ENCODE measurements at places on chromosomes 6 and 20.

GRCh38 chr6:147397306-147397705, 111.2 kb upstream of the SAMD5 start:
- no peak for DNase-seq

DNA sequence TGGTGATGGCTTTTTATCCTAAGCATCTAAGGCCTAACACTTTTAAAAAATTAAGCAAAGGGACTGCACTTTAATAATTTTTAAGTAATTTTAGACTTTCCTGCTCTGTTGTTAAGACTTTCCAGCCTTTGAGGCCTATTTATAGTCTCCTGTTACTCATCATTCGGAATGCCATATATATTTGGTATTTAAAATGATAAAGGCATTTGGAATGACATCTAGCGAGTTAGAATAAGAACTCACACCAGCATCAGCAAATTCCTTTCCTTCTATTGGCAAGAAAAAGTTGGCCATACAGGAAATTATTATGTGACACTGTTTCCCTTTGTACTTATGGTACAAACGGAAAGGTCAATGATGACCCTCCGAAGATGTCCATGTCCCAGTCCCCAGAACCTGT, 88.1 kb upstream of the STMND1 start:
- DNase-seq: no peak

- no peak for DNase-seq
These were observed 18.6 kb downstream of the DSE start for GRCh38 chr6:116389357-116389756.

DNA sequence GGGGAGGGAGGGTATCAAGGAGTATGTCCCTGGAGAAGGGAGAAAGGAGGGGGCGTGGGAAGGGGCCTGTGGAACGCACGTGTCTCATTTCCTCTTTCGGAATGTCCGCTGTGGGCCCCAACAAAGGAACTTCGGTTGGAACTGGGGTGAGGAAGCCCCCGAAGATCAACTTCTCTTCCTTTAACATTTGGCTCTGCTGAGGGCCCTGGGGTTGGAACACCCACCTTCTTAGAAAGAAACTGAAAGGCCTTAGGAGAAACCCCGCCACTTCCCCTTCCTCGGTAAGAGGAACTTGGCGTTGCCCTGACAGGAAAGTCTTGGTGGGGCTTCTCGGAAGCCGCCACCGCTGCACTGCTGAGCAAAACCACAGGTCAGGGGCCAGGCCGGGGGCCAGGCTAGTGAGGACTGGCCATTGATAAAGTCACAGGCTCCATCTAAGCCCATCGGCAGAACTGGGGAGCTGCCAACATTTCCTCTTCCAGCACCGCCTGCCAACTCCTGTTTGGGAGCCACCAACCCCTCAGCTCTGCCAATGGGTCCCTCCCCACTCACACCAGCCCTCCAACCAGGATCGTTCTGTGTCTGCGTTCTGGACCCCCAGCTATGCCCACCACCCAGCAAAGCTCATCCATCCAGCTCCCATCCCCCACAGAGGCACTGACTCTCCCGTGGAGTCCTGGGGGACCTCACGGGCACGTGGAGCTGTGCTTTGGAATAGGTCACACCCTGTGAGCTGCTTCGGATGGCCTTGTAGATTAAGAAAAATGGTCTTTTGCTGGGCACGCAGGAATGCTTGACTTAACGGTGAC, 44.8 kb downstream of the FGD2 start:
- peak; percentile 29 for DNase-seq

DNA sequence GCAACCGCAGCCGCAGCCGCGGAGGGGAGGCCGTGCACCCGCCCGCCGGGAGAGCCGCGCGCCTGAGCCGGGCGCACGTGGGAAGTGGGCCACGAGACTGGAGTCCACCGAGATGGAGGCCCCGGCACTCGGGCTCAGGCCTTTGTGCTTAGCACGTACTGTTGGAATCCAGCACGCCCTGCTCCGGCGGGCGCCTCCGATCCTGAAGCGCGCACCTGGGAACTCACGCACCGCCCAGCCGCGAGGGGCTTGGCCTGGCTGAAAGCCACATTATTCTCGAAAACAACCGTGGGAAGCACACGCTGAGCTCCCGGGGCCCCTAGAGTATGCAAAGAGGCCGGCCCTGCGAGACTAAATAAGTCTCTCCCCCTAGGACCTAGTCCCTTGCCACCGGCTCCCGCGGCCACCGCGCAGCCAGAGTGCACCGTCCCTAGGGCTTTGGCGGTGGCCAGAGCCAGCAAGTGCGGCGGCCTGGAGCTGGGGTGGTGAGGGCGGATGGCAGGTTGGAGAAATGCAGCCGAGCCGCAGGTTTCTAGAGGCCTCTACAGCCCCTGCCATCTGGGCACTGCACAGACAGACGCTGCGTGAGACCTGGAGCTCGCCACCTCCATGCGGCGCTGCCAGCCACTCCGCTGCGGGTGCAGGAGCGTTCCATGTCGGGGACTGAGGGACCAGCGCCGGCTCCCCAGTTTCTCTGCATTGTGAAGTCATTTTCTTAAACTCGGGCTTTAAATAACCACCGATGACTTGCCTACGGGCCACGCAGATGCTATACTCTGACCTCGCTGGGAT, 42.0 kb upstream of the LY86 start:
- no peak for DNase-seq

DNA sequence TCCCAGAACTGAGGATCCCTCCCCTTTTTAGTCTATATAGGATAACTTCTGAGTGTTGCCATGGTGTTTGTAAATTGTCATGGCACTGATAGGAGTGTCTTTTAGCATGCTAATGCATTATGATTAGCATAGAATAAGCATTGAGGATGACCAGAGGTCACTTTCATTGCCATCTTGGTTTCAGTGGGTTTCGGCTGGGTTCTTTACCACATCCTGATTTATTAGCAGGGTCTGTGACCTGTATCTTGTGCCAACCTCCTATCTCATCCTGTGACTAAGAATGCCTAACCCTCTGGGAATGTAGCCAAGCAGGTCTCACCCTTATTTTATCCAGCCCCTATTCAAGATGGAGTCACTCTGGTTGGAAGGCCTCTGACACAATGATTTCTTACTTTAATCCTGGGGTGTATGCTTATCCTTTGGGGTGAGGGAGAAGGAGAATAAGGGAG, 19.6 kb downstream of the WFDC2 start:
- DNase-seq: no peak

Data from T-helper 22 cell (primary cell).